Stimulated activated CD4-positive, alpha-beta T cell treated with anti-CD3 and anti-CD28 coated beads, Interleukin-15, amount 100 ng/mL, for 1 hour (primary cell): ENCODE measurements at places on chromosomes 3 and 15.

DNA sequence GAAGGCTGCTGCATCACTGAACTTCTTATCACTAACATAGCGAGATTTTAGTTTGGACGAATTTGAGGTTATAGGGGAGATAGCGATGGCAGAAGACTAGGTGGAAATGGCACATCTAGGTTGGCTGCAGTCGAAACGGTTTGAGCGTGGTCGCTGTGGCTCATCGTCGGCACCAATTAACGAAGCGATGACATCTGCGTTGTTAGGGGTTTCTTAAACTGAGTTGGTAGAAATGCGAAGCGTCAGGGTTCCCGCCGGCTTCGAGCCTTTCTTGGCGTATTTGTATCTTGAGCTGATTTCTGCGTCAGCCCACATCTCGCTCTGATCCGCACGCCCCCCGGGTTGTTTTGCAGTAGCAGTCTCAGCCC is 319 bp downstream of the LNP1 start:
- peak; percentile 24 for DNase-seq

- no peak for DNase-seq
Measured at GRCh38 chr3:61605589-61606175, 44.3 kb downstream of the PTPRG start.

DNA sequence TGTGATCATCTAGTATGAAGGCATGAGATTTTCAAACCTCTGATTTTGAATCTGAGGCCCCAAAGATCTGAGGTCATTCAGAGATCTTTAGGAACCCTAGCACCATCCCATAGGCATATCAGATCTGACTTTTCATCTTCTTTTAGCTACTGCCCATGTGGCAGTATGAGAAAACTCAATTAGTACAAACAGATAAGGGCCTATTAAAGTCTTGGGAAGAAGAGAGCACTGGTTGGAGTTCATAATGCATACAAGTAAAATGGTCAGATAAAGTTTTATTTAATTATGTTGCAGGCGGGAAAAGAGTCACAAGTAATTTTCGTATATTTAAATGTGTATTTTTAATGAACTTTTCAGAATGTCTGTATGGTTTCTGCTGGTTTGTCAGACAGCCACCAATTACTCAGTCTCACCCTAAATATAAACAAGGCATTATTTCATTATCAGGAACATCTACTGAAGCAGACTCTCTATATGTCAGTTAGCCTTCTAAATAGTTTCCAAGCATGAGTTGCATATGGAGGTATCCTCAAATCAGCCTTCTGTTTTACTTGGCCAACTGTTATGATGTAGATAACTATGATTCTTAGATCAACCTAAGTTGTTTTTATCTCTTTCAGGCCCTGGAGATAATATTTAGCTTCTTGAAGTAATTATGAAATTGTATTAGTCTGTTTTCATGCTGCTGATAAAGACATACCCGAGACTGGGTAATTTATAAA is 340.3 kb upstream of the TBC1D5 start:
- DNase-seq = no peak

DNA sequence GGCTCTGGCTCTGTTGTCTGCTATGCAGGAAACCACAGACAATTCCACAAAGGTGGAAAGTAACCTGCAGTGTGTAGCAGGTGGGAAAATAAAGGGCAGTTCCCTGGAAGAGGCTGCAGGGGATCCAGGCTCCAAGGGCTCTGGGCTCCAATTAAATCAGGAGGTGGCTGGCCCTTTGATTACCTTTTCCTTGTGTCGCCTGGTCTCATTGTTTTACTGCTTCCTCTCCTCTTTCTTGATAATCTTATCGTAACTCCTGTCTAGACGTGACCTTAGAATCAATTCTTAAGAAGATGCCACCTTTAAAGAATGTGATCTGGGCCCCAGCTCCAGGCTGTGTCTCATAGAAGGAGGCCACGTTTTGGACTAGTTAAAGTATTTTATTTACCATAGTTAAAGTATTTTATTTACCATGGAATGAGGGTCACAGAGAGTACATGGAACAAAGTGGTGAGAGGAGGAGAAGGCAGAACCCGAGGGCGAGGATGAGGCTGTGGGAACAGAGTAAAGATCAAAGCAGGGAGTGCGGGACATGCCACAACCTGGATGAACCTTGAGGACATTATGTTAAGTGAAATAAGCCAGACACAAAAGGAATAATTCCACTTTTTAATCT is 237.5 kb upstream of the STT3B start:
- no peak for DNase-seq

GRCh38 chr3:153305189-153305588 is 143.2 kb downstream of the RAP2B start:
- no peak for DNase-seq

DNA sequence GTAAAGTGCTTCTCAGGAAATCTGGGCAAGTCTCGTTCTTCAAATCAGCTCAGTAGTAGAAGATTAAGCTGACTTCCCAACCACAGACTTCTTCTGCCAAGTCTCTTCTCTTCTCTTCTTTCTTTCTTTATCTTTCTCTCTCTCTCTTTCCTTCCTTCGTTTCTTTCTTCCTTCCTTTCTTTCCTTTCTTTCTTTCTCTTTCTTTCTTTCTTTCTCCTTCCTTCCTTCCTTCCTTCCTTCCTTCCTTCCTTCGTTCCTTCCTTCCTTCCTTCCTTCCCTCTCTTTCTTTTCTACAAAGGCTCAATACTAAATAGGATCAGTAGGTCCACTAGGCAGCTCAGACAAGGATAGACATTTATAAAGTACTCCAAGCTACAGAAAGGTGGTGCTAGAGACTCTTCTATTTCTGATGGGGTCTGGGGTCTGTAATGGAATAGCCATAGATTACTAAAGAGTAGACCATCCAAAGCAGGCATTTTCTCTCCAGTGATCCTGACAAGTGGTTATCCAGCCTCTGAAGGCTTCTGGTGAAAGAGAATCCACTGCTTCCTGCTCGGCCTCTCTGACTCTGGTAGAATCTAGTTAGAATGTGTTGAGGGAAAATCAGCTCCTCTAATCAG is 100.8 kb downstream of the TPRG1 start:
- no peak for DNase-seq

DNA sequence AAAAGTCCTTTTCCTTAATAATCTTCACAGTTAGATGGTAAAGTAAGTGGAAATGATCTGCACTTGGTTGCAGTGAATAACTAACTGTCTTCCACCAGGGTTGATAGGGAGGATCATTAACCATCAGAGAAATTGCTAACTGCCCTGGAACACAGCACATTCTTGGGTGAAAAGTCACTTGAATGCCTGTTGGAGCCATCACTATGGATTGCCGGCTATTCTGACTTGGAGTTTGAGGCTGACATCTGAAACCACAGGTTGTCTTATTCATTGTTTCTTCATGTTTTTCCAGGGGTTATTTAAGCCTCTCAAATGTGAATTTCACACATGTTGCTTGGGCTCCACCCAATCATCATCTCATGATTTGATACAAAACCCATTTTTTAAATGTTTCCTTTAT is 901.4 kb downstream of the MCTP2 start:
- DNase-seq = no peak

DNA sequence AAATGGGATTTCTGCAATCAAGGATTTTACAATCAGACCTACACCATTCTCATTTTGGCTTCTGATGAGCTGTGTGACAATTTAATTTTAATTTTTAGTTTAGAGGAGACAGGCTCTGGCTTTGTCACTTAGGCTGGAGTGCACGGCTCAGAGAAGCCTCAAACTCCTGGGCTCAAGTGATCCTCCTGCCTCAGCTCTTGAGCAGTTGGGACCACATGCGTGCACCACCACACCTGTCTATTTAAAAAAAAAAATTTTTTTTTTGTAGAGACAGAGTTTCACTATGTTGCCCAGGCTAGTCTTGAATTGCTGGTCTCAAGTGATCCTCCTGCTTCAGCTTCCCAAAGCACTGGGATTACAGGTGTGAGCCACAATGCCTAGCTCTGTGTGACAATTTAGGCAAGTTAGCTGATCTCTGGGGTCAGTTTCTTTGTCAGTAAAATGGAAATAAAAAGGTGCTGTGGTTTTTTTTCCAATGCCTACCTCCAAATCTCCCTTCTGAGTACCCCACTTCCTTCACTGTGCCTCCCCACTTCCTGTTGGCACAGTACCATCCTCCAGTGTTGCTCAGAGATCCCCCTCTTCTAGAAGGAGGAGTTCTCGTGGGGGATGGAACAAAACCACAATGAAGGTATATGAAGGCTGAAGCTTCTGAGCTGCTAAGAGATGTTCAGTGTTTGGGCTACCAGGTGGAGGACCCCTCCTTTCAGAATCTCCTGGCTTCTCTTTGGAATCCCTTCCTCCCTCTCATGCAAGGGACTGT is 54.1 kb upstream of the GSK3B start:
- DNase-seq = no peak

DNA sequence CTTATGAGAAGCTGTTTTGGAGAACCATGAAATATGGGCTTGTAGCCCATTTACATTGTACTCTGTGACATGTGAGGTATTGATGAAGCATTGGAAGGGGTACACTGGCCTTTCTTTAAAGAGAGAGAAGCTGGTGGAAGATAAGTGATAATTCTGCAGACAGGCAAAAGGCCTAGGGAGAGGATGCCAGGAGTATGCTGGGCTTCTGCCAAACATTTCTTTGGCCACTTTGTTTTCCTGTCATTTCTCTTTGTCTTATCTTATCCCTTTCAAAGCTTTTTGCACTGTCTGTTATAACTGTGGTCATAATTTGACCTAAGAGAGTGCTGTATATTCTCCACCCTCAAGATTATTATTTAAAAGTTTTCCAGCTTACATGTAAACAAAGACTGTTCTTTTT is 109.6 kb upstream of the SEMA6D start:
- DNase-seq = no peak

DNA sequence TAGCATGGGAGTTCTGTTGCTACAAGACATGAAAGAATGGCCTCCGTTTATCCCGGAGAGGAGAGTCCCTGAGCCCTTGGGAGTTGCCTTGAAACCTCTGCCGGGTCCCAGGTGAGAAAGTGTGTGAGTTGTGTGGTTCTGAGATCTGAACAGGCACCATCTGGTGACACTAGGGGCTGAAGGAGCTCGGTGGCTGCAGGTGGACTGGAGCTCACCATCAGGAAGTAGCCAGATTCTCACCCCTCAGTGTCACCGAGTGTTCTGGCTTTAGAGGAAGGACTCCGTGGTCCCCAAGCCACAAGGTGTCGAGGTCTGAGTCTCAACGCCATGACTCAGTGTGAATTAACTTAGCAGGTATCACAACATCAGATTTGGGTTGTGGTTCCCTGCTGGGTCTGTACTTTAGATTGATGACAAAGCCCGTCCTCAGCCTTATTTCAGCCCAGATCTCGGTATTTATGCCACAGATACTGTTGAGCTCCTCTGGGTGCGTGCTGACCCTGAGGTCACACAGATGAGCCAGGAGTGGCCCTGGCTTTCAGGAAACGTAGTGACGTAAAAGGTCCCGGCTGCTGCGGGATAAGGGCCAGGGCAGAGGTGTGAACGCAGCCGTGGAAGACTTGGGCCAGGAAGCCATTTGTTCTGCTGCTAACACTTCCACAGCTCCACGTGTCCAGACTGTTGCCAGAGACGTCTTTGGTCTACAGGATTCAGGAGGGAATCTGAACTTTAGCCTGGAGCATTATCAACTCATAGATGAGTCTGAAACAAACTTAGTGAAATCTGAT is 54.4 kb downstream of the PGPEP1L start:
- no peak for DNase-seq

- no peak for DNase-seq
Measured at GRCh38 chr3:182414586-182414985, 378.7 kb upstream of the ATP11B start.

DNA sequence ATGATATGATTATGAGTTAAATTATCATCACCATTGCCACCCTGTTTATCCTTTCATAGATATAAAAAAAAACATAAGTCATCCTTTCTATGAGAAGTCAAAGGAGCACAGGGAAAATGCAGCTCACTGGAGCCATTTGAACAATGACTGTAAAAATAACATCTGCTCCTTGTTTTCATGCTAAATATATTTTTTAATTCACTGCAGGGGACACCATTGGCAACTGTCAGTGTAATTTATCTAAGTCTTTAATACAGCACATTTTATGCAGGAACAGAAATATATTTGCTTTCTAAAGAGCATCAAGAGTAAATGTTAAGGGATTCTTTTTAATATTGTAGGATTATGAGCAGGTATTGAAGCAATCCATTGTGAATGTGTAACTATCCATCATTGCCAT is 371.3 kb downstream of the ZBBX start:
- DNase-seq = no peak

DNA sequence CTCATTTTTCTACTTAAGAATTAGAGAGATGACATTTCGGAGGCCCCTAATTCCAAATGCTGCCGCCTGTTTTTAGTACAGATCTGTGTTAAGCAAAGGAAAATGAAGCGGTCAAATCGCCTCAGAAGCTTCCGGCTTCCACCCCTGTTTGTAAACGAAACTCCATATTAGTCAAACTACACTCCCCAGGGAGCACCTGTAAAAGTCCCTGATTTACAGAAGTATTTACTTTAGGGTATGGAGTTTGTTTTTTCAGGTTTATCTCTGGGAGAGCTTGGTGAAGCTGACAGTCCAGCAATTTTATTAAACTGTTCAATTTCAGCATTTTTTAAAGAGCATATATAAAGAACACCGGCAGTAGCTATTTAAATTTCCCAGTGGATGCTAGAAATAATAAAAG is 319.8 kb downstream of the FHIT start:
- no peak for DNase-seq

DNA sequence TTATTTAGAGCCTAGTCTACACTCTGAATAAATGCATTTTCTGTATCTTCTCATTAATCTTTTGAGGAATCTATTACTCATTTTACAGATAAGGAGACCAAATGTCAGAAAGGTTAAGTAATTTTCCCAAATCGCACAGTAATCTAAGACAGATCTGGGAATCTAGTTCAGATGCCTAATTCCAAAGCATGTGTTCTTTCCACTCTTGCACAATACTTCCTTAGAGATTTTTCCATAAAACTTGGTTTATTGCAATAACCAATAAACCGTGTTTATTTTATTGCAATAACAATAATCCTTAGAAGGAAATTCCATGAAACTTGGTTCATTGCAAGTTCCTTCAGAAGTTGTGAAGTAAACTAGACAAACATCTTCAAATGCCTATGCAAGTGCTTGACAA is 17.4 kb upstream of the COL8A1 start:
- DNase-seq = no peak

GRCh38 chr3:159186581-159186980 is 384.7 kb downstream of the MFSD1 start:
- DNase-seq = no peak

DNA sequence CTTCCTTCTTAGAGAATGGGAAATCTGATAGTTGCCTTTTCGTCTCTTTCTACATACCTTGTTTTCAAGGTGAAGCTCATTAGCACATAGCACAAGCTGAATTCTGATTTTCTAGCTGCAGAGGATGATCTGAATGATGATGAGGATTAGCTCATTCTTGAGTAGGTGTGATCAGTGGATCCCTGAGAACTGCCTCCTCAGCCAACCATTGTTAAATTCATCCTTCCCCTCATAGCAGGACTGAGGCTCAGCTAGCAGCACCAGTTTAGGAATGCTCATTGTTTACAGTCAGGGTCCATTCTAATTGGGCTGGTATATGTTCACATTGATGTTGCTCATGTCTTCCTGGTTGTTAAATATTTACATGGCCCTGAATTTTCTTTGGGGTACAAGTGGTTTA is 299.9 kb upstream of the MME start:
- no peak for DNase-seq

GRCh38 chr15:38207621-38208020 is 45.0 kb upstream of the SPRED1 start:
- DNase-seq = no peak
